ELR (cell line): ENCODE measurements at places on chromosomes 3 and 15.
A peak's percentile ranks its signal among the peaks of the same experiment; 100 is the strongest.

- no peak for DNase-seq
Measured at GRCh38 chr15:88487796-88488523, 20.5 kb downstream of the MRPS11 start.

DNA sequence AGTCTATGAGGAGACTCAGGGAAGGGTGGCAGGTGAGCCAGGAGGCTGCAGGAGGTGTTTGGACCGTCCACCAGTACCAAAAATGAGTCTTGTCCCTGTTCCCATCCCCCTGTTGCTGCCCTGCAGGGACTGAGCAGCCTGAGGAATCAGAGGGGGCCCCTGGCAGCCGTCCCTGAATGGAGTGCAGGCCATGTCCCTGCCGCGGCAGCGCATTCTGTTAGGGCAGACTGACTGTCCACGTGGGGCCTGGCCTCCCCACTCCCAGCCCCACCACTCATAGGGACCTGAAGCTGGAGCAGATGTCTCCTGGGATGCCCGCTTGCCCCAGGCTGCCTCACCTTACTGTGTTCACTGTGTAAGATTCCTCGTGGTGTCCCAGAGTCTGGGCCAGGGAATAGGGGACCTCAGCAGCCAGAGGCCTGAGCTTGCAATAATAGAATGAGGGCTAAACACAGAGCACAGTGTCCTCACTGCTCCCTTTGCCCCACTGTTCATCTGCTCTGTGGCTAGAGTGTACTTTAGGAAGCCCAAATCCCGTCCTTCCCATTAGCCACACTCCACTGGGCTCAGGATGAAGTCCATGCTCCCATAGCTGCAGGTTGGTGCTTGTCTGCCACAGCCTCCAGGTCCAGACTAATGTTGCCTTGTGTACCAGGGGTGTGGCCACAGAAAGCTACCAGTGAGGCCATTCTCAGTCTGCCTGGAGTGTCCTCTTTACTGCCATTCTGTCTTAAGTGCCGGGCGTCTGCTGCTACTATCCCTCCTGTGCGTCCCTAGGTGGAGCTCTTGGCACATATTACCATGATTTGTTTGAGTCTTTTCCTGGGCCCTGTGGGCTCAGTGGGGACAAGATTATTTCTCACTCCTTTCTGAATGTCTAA is 63.2 kb downstream of the HCN4 start:
- peak; percentile 73 for DNase-seq

DNA sequence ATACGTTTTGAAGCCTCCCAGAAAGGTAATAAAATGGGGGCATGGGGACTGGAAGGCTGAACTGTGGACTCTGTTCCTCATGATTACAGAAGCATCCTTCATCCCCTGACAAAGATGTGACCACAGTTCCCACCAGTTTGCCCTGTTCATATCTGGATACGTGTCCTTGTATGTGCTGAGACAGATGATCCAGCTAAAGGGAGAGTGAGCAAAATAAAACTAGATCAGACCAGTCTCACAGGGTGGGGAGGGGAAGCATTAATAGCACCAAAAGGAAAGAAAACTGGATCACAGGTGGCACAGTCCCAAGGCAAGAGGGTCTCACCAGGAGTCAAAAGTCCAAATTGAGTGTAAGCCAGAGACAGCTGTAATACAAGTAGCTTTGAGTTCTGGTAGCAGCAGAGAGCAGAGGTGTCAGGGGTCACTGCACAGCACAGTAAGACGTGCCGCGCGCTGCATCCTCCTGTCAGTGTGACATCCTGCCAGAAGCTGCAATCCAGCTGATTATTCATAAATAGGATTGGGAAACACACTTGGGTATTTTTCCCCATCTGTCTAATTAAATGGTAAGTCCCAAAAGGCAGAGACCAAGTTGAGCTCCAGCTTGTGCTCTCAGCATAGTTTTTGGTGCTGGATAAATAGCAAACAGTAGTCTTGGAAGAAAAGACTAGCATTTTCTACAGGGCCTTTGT is 560.0 kb upstream of the CFAP20DC start:
- no peak for DNase-seq

GRCh38 chr15:71707230-71708050 is 102.9 kb upstream of the NR2E3 start:
- peak; percentile 33 for DNase-seq

DNA sequence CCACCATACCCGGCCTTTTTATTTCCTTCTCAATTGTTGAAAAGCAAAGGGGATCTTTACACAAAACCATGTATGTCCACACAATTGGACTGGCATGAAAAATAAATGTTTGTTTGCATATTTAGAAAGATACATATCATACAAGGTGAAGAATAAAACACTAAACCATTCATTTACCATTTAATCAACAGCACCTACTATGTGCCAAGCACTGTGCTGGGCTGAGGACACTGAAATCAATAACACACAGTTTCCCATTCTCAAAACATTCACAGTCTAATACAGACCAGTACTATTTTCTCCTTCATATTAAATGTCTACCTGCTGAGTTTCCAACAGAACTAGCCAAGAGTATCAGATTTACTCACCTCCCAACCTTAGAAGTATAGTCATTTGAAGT is 84.7 kb downstream of the IGF2BP2 start:
- no peak for DNase-seq

GRCh38 chr15:74307827-74308811 is 59.3 kb downstream of the CYP11A1 start:
- peak; percentile 71 for DNase-seq

DNA sequence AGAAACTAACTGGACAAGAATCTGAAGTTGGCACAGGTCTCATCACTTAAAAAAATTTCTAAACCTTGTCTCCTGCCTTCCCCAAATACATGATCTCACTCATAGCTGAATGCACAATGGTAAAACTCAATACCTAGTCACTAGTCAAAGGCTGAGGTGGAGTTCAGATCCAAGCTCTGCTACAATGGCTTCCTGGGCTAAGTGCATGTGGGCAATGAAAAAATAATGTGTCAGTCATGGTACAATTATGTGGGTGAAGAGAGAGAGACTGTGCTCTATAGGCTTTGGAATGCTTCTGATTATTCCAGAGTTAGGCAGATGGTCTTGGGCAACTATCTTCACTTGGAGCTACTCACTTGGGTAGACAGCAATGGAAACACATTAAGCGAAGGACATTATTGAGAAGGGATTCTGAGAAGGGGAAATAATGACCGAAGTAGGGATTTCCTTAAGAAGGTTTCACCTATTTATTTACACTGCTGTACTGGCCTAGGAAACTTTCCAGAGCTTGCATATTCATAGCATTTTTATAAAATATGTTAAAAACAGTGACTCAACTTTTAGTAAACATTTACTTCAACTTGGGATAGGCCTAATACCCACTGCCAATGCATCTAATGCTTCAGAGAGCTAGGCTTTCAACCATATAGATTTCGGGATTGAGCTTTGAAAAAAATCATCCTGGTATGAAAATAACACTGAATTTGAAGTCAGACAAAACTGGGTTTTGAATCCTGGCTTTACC is 58.7 kb upstream of the PLXND1 start:
- peak; percentile 70 for DNase-seq

GRCh38 chr3:122364490-122364889 is 18.5 kb downstream of the MIX23 start:
- DNase-seq, result no peak

GRCh38 chr3:45704301-45704943 is 15.2 kb downstream of the SACM1L start:
- no peak for DNase-seq

- DNase-seq, result no peak
Measured at GRCh38 chr3:150583028-150583427, 20.1 kb upstream of the SELENOT start.

- DNase-seq, result peak; percentile 51
Measured at GRCh38 chr15:63509056-63509954, 4.9 kb downstream of the USP3 start.

DNA sequence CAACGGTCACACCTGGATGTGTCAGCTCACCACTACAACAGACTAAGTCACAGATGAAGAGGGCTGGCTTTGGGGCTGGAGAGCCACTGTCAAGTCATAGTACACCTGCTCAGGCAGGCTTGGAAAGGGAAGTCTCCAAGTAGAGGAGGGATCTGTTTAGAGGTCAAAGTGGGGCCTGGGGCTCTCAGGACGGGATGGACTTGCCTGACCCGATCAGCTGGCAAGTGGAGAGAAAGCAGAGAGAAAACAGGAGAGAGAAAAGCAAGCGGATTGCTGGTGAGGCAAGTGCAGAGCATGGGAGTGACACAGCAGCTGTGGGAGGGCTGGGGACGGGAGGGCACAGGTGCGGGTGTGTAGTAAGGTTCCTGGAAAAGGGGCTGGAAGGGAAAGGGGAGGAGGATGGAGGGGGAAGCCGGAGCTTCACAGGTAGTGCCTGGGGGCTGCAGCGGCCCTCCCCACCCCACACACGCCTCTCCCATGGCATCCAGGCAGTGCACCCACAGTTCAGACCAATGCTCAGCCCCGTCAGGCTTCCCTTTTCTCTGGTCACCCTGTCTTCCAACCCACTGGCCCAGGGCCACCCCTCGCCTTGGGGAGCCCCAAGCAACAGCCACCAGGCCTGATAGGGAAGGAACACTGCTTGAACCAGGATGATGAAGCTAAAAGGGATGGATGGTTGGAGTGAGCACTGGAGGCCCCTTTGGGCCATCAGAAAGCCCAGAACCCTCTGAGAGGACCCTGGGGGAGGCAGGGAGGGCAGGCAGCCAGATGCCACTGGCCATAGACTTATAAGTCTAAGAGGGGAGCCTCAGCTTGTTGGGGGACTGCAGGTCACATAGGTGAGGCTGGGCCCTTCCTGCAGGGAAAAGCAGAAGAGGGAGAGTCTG is 8.5 kb downstream of the RPS17 start:
- DNase-seq, result no peak

DNA sequence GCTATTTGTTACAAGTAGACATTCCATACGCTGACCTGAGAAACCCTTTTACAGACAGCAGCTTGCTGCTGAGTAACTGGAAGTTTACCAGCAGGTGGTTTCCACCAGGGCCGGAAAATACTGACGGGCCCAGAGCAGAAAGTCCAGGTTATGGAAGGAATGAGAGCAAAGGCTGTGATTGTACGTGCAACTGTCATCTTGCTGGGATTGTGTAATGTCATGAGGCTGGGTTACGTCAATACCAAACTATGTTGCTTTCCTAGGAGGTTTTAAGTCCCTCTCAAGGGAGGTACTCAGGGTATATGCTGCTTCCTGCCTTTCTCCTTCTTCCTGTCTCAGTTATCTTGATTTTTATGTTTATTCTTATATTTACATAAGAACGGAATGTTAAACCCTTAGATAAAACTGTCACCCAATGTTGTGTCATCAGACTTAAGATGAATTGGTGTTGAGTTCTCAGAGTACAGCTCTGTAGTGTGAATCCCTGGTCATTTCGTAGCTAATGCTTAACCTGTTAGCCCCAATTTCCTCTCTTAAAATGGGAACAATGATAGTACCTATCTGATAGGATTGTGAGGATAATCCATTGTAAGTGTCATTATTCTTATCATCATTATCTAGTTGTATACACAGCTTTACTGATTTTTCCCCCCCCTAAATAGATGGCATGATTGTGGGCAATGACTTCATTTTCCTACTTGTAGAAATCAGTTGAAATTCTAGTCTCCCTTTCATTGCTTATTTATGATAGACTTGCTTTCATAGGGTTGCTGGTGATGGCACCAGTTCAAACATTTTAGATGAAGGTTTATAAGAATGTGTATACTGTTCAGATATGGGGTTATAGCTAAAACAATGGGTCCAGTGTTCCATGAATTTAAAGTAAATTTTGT is 101.4 kb downstream of the FNDC3B start:
- DNase-seq, result peak; percentile 95
